Naive thymus-derived CD8-positive, alpha-beta T cell (primary cell): ENCODE measurements at places on chromosomes 12 and 14.

DNA sequence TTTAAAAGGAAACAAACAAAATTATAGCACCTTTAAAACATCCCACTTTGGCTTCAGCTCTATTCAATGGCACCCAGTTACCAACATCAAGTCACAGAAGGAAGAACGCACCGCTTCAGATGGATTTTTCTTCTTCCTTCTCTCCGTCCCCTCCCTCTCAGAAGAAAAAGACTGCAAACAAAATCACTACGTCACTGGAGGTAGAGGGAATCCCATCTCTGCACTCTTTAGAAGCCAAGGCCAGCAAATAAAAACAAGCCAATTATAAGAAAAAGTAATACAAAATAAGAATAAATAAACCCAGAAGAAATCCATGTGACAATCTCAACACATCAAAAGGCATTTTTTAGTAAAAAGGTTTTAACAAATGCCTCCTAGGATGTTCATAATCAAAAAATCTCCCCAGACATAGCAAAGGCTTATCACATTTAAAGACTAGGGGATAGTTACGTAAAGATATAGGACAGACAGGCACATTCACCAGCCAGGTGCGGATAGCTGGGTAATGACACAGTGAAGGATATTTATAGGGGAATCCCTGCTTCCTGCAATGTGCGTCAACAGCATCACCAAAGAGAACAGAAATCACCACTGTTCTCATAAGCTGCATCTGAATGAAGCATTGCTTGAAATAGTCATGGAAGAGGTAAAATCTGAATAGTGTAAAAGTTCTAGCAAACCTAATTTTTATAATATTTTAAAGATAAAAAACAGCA is 89.4 kb downstream of the R3HDM2 start:
- DNase-seq = no peak

- DNase-seq = no peak
These were observed 201.8 kb upstream of the CCDC196 start for GRCh38 chr14:66284346-66284745.

- no peak for DNase-seq
These were observed 24.8 kb downstream of the SLC25A29 start for GRCh38 chr14:100281286-100282082.

GRCh38 chr14:52776816-52777215 is 14.6 kb downstream of the GNPNAT1 start:
- no peak for DNase-seq

- no peak for DNase-seq
These were observed 255.2 kb upstream of the DDHD1 start for GRCh38 chr14:53408175-53408879.

GRCh38 chr12:47962198-47962597 is 1.2 kb upstream of the TMEM106C start:
- DNase-seq = no peak

DNA sequence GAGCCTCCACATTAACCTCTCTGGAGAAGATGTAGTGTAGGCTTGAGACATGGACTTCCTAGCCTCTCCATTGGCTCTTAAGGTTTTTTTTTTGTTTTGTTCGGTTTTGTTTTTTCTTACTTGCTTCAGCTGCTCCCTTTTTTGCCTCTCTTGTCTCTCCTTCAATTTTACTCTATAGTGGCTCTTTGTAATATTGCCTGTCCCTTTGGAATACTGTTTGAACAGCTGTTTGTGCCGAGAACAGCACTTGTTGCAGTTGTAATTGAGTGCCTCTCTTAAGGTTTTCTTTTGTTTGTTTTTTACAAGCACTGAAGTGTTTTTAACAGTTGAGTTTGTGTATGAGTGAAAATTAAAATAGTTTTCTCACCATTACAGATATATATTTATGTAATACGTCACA is 567.7 kb downstream of the LRFN5 start:
- no peak for DNase-seq

DNA sequence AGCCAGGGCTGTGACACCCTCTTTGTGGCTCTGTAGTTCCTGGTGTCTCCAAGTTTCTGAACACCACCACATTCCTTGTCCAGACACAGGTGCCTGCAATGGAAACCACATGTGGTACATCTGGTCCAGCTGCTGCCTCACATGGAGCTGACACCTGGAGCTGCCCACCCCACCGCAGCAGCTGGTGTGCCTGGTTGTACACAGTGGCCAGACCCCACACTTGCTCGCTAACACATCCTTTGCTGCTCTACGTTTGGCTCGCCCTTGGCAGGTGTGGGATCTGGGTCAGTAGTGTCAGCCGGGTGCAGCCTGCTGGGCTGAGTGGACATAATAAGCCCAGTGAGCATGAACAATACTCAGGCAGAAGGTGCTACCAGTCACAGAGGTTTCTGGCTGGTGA is 198.9 kb downstream of the ADGRD1 start:
- no peak for DNase-seq

DNA sequence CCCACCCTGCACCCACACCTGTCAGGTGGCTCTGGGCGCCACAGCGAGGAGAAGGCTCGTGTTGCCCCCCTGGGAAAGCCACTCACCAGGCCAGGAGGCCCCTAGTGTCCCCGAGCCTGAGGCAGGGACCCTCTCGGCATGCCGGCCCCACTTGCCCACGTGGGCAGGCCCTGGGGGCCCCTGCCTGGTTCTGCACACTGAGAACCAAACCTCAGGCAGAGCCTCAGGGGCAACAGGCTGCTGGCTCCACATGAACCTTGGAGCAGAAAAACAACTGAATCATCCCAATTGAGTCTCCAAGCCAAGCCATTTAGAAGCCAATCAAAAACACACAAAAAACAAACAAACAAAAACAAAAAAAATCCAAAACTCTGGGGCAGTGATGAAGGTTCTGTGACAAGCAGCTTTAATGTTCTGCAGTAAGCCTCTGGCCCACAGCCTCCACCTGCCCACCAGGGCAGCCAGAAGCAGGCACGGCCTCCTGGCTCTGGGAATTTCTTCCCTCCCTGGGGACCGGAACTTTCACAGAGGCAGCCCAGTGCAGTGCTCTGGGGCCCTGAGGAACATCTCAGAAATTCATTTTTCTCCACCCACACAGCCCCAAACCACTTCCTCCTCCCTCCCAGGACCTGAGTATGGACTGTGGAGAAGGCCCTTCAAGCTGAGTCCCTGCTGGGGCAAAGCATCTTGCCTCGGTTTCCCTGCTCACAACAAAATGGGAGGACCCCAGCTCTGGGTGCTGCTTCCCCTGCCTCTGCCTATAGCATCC is 90.2 kb downstream of the CHGA start:
- DNase-seq = no peak

- no peak for DNase-seq
These were observed 903.4 kb upstream of the FOXG1 start for GRCh38 chr14:27863166-27863565.

GRCh38 chr14:71141701-71142374 is 234.6 kb downstream of the PCNX1 start:
- DNase-seq = no peak
